ENCODE measurements at places on chromosomes 3 and 15.

DNA sequence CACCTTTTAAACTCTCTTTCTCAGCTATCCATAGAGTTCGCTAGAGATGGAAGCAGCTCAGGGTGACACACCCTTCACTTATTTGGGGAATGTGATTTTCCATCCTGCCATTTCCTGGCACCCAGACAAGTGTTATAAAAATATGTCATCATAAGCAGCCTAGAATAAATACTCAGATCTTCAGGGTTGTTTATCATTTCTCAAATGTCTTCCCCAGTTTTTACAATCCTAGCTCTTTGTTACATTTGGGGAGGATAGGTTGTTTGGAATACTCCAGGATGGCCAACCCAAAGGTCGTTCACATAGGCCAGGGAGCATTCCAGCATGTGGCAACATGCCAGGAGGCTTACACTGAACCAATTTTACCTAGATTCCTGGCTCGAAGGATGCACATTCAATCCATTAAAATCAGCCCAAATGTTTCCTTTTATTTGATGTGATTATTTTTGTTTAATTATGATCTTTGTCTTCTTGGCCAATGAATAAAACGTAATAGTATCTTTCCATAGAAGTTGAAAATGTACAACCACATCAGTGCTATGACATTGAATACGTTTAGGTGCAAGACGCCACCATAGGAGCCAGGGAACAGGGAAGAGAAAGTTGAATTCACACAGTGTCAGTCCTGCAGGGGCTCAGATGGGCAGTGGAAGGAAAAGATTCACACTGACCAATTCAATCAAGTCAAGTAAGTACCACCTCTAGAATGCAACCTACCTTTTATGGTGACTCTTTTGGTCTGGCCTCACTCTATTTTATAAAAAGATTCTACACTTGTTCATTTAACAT, 537.7 kb upstream of the MDFIC2 start:
- DNase-seq = no peak

DNA sequence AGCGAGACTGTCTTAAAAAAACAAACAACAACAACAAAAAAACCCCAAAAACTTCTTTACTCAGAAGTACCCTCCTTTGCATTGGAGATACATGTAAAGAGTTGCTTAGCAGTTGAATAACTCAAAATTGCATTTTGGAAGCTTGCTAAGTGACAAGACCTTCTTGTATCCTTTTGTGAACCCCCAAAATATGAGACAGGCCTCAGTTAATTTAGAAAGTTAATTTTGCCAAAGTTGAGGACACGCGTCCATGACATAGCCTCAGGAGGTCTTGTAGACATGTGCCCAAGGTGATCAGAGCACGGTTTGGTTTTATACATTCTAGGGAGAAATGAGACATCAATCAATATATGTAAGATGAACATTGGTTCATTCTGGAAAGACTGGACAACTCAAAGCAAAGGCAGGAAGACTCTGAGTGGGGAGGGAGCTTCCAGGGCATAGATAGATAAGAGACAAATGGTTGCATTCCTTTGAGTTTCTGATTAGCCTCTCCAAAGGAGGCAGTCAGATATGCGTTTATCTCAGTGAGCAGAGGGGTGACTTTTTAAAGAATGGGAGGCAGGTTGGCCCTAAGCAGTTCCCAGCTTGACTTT, 1.7 kb upstream of the ARF4 start:
- no peak for DNase-seq

DNA sequence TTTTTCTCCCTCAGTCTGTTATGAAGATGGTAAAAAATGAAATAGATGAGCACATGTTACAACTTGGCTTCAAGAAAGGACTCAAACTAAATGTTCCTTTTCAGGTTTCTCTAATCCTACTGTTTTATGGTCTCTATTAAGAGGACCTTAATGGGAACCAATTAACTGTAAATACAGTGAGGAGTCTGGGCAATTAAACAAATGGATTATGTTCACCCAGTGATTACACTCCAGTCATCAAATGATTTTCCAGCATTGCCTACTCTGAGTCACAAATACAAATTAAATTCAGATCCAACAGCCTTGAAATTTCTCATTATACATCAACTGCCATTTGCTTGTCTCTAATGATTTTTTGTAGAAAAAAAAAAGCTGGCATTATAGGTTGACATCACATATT, 129.2 kb downstream of the NEK10 start:
- DNase-seq = no peak

- no peak for DNase-seq
Observed at GRCh38 chr15:96087180-96087884, 243.2 kb upstream of the NR2F2 start.

All from hypothalamus (tissue), 51 donors.